NCI-H1417 treated with DMSO at 0.1 percent for 48 hours (cell line): ENCODE measurements at places on chromosomes 1 and 21.

DNA sequence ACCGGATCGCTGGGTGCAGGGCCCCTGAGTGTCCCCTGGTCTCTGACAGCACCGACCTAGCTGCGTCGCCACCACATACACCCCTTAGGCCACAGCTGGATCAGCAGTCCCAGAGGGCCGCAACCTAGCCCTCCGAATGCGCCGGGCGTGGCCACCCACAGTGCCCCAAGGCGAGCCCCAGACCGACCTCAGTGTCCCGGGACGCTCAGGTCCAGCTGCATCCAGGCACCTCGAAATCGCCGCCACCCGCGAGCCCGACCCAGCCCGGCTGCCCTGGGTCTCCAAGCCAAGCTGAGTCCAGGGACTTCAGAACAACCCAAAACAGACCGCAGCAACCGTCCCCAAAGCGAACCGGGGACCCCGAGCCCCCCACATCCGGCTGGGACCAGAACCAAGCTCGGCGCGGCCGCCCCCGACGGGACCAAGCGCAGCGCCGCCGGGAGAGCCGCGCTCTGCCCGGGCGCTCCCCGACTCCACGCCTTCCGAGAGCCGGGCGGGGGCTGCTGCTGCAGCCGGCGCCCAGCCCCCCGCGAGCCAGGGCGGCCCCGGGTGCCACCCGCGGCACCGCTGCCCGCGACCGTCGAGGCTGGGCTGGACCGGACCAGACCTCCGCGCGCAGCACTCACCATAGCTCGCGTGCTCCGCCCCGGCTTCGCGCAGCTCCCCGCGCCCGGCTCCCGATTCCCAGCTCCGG is 54.6 kb upstream of the ECE1 start:
- DNase-seq: no peak

GRCh38 chr1:205579711-205580110 is 52.1 kb downstream of the ELK4 start:
- no peak for DNase-seq

GRCh38 chr1:157173900-157174410 is 35.8 kb upstream of the ETV3 start:
- DNase-seq: no peak

DNA sequence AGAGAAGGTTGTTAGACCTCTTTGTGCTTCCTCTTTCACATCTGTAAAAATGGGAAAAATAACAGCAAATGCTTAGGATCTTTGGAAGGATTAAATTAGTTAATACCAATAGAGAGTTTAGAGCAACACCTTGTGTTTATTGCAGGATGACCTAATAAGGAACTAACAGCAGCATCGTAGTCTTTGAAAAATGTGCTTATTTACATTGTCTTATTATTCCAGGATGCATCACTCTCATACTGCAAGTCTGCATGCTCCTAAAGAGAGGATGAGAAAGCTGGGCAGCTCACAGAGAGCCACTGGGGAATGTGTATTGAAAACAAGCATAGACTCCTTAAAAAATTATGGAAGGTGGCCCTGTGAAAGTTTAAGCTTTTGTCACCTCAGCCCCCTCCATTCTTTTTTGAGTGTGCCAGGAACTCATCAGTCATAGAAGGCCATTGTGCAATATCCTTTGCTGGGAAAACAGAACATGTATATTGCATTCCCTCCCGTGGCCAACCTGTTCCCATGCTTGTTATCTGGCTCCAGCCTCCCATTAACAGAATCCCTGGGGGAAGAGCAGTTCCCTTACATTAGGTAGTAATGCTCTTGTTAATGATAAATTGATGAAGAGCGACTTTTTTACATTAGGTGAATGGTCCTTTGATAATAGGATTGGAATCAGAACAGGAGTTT is 180.7 kb downstream of the ZNF326 start:
- DNase-seq: no peak

GRCh38 chr21:38992737-38993136 is 187.0 kb downstream of the ETS2 start:
- no peak for DNase-seq

GRCh38 chr1:175826705-175827104 is 83.3 kb upstream of the TNR start:
- no peak for DNase-seq

GRCh38 chr1:154342132-154342531 is 16.8 kb downstream of the ATP8B2 start:
- DNase-seq: no peak

DNA sequence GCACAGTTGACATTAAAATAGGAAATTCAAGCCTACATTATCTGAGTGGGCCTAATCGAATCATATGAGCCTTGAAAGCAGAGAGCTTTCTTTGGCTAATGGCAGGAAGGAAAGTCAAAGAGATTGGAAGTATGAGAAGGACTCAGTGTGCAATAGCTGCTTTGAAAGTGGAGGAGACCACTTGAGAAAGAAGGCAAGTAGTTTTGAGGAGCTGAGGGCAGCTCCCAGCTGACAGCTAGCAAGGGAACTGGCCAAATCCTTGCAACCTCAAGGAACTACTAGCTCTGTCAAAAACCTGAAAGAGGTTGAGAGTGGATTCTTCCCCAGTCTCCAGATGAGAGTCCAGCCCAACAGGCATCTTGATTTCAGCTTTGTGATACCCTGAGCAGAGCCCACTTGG is 149.0 kb upstream of the CACYBP start:
- no peak for DNase-seq

GRCh38 chr1:98903261-98903660 is 101.4 kb downstream of the PLPPR5 start:
- no peak for DNase-seq

DNA sequence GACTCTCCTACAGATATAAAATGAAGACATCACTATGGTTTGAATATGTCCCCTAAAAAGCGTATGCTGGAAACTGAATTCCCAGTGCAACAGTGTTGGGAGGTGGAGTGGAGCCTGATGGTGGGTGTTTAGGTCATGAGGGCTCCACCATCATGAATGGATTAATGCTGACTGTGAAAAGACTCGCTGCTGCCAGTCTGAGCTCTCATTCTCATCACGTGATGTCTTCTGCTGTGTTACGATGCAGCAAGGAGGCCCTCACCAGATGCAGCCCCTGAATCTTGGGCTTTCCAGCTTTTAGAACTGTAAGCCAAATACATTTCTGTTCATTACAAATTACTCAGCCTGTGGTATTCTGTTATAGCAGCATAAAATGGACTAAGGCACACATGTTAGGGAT is 73.8 kb upstream of the PPP2R5A start:
- DNase-seq: no peak

DNA sequence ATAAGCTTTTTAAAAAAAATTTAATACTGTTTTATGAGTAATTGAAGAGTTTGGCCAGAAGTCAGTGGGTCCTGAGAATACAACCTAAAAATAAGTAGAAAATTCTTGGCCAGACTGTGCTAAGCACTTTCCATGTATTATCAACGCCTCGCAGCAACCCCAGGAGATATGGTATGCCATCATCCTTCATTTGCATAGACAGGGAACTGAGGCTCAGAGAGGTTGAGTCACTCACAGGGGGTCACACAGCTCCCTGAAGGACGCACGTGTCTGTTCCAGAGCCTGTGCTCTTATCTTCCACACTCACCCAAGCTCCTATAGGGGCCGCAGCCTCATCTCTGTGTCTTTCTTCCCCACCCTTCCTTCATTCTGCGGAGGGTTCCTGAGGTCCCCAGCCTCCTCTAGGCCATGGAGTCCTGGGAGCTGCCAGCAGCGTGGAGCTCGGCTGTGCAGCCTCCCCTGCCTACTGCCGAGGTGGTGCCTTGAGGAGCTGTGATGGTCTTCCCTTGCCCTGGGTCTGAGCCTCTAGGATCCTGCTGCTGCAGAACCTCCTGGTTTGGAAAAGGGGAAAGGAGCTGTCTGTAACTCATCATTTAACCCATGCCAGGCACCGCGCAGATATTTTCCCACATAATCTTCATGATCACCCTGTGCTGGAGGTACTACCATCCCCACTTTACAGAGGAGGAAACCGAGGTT is 30.3 kb upstream of the ECE1 start:
- DNase-seq: no peak

DNA sequence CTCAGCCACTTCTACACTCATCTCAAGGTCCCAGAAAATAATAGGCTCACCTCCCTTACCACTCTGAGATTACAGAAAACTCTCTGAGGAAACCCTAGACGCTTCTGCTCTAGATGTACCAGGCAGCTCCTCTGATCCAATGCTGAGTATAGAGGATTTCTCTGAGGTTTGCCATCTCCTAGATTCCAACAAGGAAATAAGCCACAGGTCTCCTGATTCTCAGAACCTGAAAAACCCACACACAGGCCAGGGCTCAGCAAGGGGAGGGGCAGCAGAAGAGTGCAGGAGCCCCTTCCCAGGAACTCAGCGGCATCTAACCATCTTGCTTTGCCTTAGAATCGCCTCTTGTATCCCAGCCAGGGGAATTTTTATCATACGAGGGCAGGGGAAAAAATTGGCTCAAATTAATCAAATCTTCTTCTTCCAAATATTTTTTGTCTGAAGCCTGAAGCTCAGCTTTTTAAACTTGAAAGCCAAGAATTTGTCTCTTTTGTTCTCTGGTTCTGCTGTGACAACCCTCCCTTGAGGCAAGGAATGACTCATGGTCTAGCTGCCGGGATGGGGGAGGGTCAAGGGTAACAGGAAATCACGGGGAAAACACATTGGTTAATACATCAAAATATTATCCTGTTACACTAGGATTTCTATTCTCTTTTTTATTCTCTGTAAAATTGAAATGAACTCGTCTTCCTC is 30.8 kb downstream of the GORAB start:
- DNase-seq: no peak

DNA sequence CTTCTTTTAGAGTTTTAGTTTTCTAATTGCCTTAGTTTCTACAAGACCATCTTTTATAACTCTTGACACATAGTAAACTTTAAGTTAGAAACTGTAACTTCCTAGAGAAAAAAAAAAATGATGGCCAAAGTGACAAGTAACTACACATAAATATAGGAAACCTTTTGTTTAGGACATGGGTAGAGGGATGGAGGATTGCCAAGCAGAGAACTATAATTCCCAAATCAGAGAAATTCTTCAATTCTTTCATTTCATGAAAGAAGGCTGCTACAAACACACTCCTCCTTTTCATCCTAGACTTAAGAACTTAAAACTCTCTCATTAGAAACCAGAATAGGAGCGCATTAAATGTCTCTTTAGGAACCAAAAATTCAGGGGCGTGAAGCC is 125.0 kb downstream of the PTPN14 start:
- no peak for DNase-seq

DNA sequence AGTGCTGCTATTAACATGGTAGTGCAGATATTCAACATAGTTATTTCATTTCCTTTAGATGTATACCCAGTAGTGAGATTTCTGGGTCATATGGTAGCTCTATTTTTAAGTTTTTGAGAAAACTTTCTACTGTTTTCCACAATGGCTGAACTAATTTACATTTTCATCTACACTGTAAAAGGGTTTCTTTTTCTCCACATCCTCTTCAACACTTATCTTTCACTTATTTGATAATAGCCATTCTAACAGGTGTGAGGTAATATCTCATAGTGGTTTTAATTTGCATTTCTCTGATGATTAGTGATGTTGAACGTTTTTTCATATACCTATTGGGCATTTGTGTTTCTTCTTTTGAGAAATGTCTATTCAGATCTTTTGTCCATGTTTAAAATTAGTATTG is 149.8 kb downstream of the PDE4B start:
- DNase-seq: no peak

- no peak for DNase-seq
Observed at GRCh38 chr1:176159993-176160392, 47.1 kb downstream of the COP1 start.

DNA sequence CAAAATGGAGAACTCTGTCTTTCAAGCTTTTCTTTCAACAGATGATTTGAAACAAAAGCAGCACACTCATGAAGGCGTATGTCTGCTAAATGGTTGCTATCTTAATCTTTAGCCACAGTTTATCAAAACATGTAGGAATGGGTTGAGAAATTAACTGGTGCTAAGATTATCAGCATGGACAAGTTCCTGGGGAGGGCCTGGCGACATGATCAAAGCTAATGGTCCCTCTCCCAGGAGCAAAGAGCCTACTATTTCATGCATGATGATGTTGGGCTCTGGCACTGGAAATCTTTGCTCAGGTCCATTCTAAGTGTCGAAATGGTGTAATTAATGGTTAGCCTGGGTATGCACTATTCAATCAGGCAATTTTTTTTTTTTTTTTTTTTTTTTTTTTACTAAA is 91.7 kb downstream of the SLC45A1 start:
- DNase-seq: no peak

GRCh38 chr21:37259426-37259825 is 7.7 kb downstream of the VPS26C start:
- DNase-seq: no peak

DNA sequence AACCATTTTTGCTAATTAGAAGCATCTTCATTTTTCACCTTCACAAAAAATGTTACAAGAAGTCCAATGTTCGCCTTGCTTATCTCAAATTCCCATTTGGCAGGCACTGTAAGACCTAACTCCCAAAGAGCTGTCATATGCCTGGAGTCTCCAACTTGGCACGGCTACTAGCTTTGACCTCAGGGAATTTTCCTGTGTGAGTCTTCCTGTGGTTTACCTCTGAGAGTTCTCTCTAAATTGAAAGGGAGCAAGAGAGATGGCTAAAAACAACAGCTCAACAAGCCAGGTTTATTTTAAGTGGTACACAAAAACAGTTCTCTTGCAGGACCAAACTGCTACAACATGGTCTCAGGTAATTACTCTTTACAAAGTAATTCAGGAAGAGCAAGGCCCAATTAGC is 756.0 kb upstream of the ADGRL2 start:
- DNase-seq: no peak

- no peak for DNase-seq
Observed at GRCh38 chr1:19139711-19140110, 70.4 kb downstream of the UBR4 start.

DNA sequence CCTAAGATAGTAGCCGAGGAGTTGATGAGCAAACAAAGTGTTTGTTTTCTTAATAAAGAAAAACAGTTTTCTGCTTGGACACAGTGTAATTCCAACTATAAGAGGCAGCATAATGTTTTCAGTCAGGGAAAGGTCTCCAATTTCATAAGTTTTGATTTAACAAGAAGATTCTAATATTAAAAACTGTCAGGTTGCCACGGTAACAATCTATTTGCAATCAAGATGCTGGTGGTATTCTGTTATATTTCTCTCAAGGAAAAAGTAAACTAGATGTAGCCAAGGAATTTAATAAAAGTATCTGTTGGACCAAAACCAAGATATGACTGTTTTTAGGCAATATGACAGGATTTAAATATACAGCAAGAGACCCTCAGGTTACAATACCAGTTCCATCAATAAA is 211.7 kb downstream of the SMYD3 start:
- no peak for DNase-seq

- DNase-seq: no peak
Observed at GRCh38 chr1:226983992-226984364, 43.9 kb downstream of the COQ8A start.

GRCh38 chr1:202233804-202234203 is 40.2 kb downstream of the LGR6 start:
- no peak for DNase-seq

- DNase-seq: no peak
Observed at GRCh38 chr1:198865319-198865718, 226.5 kb downstream of the PTPRC start.
